Stimulated activated CD8-positive, alpha-beta memory T cell treated with anti-CD3 and anti-CD28 coated beads, Interleukin-4, amount 100 ng/mL, for 4 hours (primary cell): ENCODE measurements at places on chromosomes 4 and X.

DNA sequence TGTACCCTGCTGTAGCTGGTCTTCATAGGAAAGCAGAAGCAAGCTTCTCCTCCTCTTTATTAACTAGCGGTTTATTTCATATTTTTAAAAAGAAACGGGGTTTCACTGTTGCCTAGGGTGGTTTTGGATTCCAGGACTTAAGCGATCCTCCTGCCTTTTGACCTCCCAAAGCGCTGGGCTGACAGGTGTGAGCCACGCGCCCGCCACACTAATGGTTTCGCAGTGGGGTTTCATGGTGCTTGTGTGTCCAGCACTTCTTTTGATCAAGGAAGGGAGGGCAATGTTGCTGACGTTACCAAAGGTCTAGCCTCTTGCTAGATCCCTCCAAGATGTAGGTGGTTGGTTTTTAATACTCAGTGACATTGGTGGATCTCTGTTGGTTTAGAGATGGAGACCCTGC, 1.4 kb downstream of the MAEA start:
- no peak for DNase-seq

GRCh38 chr4:89994176-89994873, 99.7 kb downstream of the MMRN1 start:
- DNase-seq: no peak

- DNase-seq: no peak
These were observed 124.7 kb upstream of the CPEB2 start for GRCh38 chr4:14877246-14878225.

- no peak for DNase-seq
These were observed 553.8 kb upstream of the GNPDA2 start for GRCh38 chr4:45280121-45280520.
